Testis (tissue), 5 donors: ENCODE measurements at places on chromosomes 6 and 20. TPM values are rescaled to one million over a fixed set of nuclear protein-coding genes. Genes with fewer than 3 reads are reported as not detected.

Gene NNAT
- total RNA-seq = 8.7 TPM

Gene PLA2G7
- total RNA-seq = 0.31 TPM

Gene LRRC1
- total RNA-seq = 36.5 TPM

Gene RNF114
- total RNA-seq = 472 TPM

Gene EYS
- total RNA-seq = 2.6 TPM

Gene CRISP3
- total RNA-seq = 0.12 TPM

Gene CAP2
- 1.6 TPM for total RNA-seq

Gene RSPH9
- total RNA-seq = 6.1 TPM

Gene SIRPD
- 19.1 TPM for total RNA-seq

Gene TAF8
- total RNA-seq = 51.3 TPM

Gene LINC00237
- total RNA-seq = not detected

Gene RAET1E
- 0.31 TPM for total RNA-seq

Gene ELOVL2
- total RNA-seq = 25.0 TPM

GRCh38 chr20:51484141-51484815, 58.2 kb downstream of the NFATC2 start:
- DNase-seq = no peak

- DNase-seq = peak; percentile 70
These were observed at the start of gene ATXN1 for GRCh38 chr6:16760516-16761470. TSS of gene ATXN1 (minus strand) at chr6:16761460.

- DNase-seq = no peak
These were observed 30.8 kb downstream of the CLIC5 start for GRCh38 chr6:45984788-45985425.

DNA sequence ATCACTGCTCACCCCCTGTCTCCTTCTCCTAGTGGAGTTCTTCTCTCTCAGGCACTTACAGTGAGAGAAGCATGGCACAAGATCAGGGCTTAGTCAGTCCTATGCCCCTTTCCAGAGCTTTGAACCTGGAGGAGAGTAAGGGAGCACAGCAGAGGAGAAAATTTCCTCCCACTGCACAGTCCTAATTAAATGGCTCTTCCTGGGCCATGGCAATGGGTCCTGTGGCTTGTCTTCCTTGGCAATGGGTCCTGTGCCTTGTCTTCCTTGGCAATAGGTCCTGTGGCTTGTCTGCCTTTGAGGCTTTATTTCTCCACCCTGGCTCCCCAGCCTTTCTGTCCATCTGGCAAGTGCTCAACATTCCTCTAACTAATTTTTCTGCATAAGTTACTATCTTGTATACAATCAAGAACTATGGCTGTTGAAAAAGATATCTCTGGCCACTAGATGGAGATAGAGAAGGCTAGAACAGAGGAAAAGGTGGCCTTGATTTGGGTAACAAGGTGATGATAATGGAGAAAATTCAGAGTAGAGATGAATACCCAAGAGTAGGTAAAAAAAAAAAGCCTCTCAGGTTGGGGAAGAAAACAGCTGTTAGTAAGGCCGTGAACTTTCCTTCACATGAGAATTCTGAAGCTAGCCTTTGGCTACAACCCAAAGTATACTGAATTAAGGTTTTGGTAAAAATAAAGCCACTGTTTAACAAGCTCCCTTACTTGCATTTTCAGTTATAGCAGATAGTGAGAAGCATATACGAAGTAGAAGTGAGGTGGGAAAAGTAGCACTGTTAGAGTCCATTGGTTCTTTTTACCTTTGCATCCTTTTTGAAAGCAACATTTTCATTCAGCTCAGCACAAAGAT, 504.9 kb downstream of the DOK5 start:
- no peak for DNase-seq

DNA sequence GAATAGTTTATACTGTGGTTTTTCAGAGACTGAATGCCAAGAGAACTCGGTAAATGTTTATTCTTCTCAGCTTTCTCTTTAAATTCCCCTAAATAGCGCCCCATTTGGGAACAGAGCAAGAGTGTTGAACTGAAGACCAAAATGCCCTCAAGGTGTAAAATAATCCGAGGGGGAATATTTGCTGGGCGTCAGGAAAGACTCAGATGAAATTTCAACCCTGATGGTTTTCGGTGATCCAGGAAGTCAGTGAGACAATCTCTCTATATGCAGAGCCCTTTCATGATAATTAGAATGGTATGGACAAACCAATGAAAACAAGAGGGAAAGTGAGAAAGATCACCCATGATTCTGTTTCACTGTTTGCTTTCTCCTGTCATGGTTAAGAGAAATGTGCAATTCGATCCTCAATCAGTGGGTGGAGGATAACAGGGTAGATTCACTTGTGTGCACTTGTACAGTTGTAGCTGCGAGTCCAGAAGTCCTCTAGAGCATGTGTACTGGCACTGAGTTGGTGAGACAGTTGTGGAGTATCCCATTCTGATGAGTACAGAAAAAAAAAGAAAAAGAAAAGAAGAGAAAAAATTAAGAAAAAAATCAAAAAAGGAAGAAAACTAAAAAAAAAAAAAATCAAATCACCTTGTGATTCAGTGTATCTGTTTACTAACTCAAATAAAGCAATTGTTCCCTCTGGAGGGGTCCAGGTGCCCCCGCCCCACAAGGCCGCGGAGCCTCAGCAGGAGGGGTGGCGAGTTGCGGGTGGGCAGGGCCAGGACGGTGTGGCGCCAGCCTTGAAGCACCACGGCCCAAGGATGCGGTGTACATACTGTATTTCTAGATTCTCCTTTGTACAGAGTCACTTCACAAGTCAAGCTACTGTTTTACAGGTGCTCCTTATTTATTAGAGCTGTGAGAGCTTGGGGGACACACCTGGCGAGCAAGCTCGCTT, 164.9 kb downstream of the SCML4 start:
- DNase-seq = no peak

DNA sequence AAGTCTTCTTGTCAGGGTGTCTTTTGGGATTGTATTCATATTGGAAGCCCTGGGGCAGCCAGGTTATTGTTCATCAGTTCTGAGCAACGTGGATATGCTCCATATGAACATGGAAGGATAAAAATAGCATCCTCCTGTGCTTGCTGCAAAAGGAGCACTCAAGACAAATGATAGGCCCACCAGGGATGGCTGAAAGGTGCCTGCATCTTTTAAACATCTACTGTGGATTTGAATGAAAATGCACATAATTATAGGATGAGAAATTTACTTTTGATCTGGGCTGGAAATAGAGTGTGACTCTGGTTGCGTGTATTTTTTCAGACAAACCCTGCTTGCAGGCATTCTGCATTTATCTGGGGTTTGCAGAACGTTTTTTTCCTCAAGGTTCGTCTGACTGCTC, 299.1 kb downstream of the PACRG start:
- DNase-seq = no peak

DNA sequence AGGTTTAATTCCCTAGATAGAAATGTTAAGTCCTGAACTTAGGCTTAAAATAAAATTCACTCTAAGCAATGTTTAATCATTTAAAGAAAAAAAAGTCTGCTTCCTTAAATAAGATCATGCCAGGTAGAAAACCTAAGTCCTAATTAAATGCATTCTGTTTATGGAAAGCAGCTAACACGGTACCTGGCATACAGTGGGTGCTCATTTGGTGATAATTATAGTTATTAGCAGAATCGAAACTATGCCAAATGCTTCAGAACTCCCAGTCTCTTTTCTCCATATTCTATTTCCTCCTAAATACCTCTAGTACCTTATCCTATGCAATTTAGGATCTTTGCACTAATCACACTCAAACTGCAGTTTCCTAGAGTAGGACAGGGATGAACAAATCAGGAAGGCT, 331.8 kb downstream of the EPHA7 start:
- DNase-seq = no peak

GRCh38 chr6:7201732-7202541, 94.2 kb downstream of the RREB1 start:
- DNase-seq = peak; percentile 43

- no peak for DNase-seq
These were observed 44.9 kb upstream of the PKHD1 start for GRCh38 chr6:52132292-52132691.

- DNase-seq = no peak
These were observed 9.5 kb upstream of the CDKN1A start for GRCh38 chr6:36669002-36669401.

- no peak for DNase-seq
These were observed 115.3 kb upstream of the TRAF3IP2 start for GRCh38 chr6:111720931-111721496.

DNA sequence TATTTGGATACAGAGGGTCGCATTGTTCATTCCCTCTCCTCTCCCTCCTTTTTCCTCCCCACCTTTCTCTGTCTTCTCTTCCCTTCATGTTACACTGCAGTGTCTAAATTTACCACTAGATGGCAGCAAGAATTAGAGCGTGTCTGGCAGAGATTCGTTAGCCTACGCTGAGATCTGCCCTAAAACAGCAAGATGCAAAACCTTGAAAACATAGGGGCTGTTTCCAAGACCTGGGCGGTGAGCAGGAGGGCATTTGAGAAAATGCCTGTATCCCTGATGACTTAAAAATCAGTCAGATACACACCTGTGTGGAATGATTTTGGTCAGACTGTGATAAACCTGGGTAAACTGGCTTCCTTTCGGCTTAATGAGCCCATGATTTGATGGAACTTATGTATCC, 101.5 kb upstream of the ISM1 start:
- DNase-seq = peak; percentile 44

GRCh38 chr6:151290877-151291721, 51.3 kb downstream of the AKAP12 start:
- DNase-seq = peak; percentile 58

- no peak for DNase-seq
These were observed 159.3 kb upstream of the LAMA2 start for GRCh38 chr6:128723667-128724066.

DNA sequence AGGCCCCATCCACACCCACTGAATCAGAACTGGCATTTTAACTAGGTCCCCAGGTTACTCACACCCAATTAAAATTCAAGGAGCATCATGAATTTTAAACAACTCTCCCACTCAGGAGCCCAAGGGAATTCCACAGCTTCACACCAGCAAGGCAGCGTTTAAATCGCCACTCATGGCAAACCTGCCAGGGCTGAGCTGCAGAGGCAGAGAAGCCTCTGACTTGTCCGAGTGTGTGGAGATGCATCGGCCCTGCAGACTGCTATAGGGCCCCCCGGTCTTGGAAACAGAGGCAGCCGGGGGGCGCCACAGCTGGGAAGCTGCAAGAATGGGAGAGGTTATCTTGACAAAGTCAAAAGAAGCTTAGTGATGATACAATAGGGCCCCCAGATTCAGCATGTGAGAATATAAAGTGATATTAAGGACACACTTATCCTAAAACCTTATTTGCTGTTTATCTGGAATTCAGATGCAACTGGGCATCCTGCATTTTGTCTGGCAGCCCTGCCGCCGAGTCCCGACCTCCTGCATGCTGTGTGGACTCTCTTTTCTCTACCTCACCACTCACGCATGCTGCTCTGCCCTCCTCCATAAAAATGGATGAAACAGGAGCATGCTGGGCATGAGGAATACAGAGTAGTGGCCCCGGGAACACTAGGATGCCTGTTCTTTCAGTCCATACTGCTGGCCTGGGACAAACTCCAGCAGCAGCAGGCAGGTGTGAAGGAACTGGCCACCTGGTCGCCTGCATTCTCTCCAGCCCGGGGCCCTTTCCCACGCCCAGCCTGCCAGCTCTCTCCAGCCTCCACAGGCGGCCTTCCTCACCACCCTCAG, 126.1 kb downstream of the PXDC1 start:
- DNase-seq = no peak
